Activated CD4-positive, alpha-beta T cell treated with anti-CD3 and anti-CD28 coated beads, Interleukin-2, Interleukin-4, amounts not matched to agents 100 ng/mL and 50 ng/mL, durations not matched to agents 16 hours and 8 hours (primary cell): ENCODE measurements at places on chromosomes 6 and 20.
A peak's percentile ranks its signal among the peaks of the same experiment; 100 is the strongest.

DNA sequence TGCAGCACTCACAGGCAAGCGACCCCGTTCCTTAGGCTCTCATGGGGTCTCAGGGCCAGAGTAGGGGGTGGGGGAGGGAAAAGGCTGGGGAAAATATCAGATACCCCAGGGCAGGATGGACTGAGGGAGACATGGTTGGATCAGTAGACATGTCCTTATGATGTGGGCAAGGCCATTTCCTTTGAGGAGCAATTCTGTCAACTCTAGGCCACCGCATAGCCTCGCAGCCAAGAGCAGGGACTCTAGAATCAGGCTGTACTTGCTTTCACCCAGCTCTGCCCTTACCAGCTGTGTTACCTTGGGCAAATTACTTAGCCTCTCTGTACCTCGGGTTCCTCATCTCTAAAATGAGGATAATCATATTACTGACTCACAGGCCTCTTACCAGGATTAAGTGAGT lies 2.2 kb upstream of the MAPK13 start:
- DNase-seq, result no peak

- DNase-seq, result no peak
Measured at GRCh38 chr6:46690141-46690755, 2.6 kb downstream of the TDRD6 start.

- DNase-seq, result no peak
Measured at GRCh38 chr20:10783707-10784553, 110.1 kb upstream of the JAG1 start.

GRCh38 chr6:130019326-130020072 lies 1.1 kb downstream of the L3MBTL3 start:
- peak; percentile 30 for DNase-seq

DNA sequence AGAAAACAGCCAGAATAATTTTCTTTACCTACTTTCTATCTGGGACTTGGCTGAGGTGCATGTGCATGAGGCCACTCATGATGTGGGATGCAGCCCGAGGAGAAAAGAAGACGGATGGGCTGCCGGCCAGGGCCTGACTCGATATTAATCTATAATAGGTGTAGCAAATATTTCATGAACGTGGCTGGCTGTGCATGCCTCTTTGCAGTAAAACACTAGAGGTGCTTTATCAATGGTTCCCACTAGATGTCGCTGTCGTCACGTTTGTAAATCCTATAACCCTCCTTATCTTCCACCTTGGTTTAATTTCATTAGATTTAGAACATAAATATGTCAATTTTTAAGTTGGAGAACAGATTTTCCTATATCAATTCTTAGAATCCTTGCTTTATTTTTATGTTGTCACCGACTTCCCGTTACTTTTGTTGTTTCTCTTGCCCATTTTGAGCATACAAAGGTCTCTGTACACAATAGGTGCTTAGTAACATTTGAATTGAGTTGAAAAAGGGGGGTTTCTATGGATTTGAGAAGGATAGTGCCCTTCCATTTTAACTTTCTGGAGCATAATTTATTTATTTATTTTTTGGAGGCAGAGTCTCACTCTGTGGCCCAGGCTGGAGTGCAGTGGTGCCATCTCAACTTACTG lies 19.6 kb upstream of the FERMT1 start:
- DNase-seq, result peak; percentile 61

DNA sequence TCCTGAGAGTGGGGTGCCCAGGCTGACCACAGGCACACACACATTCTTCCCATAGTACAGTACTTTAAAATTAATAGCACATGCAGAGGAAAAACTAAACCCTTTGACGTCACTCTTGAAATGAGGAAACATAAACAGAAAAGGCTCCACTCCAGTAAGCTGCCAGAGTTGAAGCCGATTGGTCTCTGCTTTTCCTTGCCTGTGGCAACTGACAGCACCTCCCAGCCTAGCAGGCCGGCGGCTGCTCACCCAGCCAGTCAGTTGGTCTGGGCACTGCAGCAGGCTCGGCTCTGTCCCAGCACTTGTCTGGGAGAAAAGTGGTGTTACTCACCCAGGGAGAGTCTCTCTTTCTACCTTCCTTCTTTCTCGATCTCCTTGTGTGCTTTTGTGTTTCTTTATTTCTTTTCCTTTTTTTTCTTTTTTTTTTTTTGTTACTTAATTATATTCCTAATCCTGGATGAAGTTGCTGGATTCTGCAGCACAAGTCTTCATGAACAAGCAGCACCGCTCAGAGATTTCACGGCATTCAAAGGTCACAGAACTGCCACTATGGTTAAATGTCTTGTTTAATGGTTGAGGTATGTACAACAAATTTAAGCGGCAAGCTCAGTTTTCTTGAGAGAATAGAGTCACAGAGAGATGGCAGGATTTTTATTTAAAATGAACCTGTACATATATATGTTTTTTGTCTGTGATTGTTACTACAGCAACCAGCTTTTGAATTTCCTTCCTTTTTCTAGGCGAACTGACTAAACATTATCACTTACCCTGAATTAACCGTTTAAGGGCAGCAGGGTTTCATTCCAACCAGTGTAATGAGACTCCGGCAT lies at the start of gene PDE7B:
TSS of gene PDE7B (plus strand) at position 260 of the 830 bp plus-strand sequence.
- DNase-seq, result peak; percentile 55

DNA sequence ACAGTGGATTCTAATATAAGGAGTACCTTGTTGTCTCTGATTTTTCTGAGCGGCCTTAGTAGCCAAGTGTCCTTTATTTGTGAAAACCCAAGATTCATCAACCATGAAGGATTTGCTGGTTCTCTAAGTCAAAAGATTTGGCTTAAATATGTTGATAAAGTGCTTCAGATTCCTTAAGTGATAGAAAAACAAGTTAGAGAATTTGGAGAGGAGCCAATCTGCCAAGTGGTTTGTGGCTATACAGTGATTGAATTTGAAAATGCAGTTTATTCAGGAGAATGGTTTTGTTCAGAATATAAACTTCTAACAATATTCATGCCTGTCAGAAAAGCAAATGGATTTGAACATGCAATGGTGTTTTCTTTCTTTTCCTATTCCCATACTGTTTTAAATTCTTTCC lies 54.8 kb downstream of the CAP2 start:
- DNase-seq, result no peak

- no peak for DNase-seq
Measured at GRCh38 chr20:45275338-45275737, 21.0 kb upstream of the SLPI start.

DNA sequence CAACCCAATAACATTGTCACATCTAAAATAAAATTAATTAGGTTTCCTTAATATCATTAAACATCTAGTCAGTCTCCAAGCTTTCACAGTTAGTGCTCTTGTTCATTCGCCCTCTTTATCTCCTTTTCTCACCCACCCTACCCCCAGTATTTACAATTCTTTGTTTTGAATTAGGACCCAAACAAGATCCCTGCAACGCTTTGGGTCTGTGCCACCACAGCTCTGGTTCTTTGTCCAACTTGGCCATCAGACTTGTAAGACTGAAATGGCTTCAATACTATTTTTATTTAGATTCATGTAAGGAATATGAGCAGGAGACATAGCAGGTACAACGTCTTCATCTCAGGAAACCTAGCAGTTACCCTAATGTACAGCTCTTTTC lies 276.5 kb downstream of the CDKAL1 start:
- DNase-seq, result no peak

DNA sequence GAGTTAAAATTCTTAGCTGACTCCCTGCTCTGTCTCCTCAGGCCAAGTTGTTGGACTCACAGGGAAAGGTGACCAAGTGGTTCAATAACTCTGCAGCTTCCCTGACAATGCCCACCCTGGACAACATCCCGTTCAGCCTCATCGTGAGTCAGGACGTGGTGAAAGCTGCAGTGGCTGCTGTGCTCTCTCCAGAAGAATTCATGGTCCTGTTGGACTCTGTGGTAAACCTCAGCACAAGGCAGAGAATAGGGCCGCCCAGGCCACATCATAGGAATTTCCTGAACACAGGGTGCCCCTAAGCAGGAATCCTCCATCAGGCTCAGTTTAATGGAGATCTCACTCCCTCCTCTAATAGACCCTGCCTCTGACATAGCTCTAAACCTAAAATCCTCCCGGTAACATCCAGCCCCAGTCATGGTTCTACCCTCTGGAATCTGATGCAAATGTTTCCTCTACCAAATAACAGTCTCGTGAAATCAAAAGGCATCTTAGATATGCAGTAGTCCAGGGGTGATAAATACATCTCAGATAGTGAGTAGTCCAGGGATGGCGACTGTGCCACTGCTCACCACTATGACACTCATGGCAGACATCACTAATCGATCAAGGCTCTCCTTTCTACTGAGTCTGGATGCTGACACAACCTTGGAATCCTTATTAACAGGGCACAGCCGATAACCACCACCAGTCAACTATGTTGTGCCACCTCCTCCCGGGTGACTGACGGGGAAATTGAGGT lies 18.3 kb downstream of the BPIFB1 start:
- DNase-seq, result no peak

- DNase-seq, result no peak
Measured at GRCh38 chr6:3596766-3597165, 139.9 kb upstream of the SLC22A23 start.

- peak; percentile 52 for DNase-seq
Measured at GRCh38 chr6:741410-742339, 48.7 kb upstream of the EXOC2 start.

GRCh38 chr6:24967211-24967610 lies 31.5 kb upstream of the RIPOR2 start:
- DNase-seq, result no peak
